Upper lobe of right lung (tissue), 1 donor: ENCODE measurements at places on chromosomes 6 and 20. TPM values are rescaled to one million over a fixed set of nuclear protein-coding genes. Genes with fewer than 3 reads are reported as not detected.

PGC gene
- 1,050 TPM for total RNA-seq

- DNase-seq: no peak
These were observed 23.0 kb downstream of the CPNE1 start for GRCh38 chr20:35641743-35642142.

DNA sequence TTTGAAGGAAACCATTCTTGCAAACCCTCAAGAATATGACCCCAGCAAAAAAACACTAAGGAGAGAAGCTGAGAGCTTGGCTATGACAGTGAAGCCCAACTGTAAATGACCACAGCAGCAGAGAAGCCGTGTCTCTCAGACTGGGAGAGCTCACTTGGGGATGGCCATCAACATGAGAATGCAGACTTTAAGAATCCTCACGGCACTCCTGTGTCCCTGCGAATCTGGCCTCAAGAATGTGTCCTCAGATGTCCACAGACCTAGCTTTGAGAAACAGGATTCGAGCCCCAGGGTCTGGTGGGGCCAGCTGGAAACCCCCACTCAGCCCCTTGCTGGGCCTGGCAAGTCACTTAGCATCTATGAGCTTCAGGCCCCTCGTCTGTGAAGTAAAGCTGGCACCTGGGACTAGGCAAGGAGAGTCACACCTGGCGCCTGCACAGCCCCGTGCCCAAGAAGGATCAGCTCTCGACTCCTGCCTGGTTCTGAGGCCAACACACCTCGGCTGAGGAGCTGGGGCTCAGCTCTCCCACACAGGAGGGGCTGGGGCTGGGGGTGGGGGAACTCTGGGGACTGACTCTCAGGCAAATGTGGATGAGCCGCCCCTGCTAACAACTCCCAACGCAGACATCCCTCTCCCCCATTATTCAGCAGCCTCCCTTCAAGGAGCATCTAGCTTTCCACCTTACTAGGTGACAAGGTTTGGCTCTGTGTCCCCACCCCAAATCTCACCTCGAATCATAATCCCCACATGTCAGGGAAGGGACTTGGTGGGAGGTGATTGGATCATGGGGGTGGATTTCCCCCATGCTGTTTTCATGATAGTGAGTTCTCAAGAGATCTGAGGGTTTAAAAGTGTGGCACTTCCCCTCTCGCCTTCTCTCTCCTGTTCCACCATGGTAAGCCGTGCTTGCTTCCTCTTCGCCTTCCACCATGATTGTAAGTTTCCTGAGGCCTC, 97.7 kb downstream of the GRM4 start:
- no peak for DNase-seq

ZBTB46 gene
- 19.7 TPM for total RNA-seq

GRCh38 chr6:156497618-156498017, 279.6 kb upstream of the ARID1B start:
- DNase-seq: no peak
